ENCODE measurements at places on chromosomes 2 and 18.

DNA sequence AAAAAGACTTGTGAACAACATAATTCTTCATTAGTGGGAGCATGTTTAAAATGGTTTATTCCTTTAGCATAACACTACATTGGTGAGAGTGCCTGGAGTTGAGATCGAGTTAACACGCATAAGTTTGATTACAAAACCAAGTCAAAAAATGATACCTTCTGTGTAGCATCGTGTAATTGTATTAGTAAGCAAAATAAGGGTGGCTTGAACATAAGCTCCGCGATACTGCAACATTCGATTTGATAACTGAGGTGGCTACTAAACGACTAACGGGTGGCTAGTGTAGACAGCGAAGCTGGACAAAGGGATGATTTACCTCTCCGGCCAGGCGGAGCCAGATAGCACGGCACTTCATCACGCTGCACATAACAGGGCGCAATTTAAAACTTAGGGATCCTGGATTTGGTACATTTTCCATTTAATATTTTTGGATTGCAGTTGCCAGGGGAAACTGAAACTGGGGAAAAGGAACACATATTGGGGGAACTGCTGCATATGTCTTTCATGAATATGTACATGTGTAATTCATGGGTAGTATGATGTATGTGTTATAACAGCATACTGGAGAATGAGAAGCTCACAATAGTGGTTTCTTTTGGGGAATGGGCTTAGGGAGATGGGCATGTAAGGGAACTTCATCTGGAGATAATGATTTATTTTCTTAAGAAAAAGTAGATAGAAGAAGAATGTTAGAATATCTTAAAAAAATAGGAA lies 36.4 kb upstream of the TOGARAM2 start:
- DNase-seq, result no peak

DNA sequence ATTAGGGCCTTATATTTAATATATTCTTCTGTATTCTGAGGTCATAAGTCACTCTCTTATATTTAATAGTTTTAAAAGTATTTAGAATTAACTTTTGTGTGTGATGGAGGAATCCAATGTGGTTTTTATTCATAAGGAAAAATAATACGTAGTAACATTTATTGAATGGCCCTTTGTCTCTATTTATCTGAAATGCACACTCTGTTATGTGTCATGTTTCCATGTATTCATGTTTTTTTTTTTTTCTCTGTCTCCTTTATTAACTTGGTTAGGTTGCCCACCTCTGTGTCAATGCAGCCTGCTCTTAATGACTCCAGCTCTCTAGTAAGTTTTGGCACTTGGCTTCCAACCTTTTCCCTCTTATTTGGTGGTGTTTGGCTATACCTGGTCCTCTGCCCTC lies 33.8 kb downstream of the RNF144A start:
- DNase-seq, result no peak

- DNase-seq, result no peak
These were observed 963.7 kb upstream of the CDH2 start for GRCh38 chr18:29140590-29140989.

DNA sequence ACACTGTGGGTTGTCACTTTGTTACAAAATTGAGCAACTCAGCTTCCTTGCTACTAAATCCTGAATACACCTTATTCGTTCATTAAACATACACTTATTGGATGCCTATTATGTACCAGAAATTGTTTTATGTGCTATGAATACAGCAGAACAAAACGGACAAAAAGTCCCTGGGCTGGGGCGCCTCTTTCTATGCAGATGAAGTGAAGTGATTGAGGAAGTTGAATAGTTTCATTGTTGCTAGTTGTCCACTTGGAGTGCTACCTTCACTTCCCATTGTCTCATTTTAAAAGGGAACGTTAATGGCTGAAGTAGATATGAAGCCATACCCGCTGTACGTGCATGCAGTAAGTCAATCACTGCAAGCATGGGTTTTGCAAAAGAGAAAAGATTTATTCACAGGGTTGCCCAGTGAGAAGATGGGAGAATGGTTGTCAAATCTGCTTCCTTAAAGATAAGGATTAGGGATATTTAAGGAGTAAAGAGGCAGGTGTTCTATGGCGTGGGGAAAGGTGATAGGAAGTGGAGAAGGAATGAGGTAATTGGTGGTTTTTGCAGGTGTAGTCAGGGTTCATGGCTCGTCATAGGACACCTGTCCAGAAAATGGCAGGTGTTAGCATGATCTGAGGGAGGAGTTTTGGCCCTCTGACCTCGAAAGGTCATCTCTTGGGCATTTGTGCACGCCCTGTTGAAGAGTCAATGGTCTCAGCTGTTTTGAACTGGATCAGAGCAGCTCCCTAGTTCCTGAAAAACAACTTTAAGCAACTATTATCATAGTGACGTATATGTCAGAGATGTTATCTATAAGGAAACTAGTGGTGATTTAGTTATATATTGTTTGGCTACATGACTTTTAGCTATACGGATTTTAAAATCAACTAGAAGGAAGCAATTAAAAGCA lies 23.5 kb downstream of the TRPM8 start:
- DNase-seq, result no peak

DNA sequence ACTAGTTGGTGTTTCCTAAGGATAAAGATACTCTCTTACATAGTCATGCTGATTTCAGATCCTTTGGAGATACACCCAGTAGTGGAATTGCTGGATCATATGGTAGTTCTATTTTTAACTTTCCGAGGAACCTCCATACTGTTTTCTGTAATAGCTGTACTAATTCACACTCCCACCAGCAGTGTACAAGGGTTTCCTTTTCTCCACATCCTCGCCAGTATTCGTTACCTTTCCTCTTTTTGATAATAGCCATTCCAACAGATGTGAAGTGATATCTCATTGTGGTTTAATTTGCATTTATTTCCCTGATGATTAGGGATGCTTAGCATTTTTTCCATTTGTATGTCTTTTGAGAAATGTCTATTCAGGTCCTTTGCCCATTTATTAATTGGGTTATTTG lies 34.0 kb downstream of the ACTR2 start:
- no peak for DNase-seq

GRCh38 chr18:47032945-47033344 lies 2.5 kb downstream of the ELOA2 start:
- no peak for DNase-seq

DNA sequence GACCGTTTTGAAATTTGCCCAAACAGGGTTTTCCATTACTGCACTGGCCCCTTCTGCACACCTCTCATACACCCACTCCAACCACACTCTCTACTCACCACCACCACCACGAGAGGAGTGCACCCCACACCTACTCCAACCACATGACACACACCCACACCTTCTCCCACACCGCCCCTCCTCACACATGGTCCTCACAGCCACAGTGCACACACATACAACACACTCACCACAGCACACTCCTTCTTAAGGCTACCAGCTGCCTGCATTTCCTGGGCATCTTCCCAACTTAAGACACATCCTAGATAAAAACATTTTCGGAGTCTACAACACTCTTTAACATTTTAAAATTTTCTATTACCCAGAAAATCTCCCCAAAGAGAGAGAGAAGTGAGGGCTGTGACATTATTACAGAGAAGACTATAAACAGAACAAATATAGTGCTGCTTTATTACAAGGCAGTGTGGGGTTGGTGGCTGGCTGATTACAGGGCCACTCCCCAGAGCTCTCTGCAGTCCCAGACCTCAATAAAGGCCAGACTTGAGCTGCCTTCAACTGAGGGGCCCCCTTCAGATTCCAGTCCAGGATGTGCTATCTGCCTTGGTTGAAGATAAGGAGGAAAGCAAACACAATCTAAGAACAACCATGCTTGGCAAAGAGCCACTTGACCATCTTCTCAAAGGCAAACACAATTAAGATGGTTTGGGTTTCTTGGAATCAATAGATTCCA lies 36.1 kb downstream of the NHEJ1 start:
- no peak for DNase-seq

- DNase-seq, result no peak
These were observed 138.4 kb upstream of the RIOK3 start for GRCh38 chr18:23314672-23315071.

DNA sequence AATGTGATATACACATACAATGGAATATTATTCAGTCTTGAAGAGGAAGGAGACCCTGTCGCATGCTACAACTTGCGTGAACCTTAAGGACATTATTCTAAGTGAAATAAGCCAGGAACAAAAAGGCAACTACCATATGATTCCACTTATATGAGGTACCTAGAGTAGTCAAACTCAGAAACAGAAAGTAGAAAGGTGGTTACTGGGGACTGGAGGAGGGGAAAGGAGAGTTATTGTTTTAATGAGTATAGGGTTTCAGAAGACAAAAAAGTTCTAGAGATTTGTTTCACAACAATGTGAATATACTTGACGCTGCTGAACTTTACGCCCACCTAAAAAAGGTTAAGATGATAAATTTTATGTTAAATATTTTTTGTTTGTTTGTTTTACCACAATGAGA lies 47.0 kb downstream of the CXCR4 start:
- no peak for DNase-seq

- DNase-seq, result no peak
These were observed 111.8 kb downstream of the FSHR start for GRCh38 chr2:49042488-49042887.

- no peak for DNase-seq
These were observed 149.8 kb downstream of the ACTR3 start for GRCh38 chr2:114039677-114040076.

Data from esophagus squamous epithelium (tissue), 5 donors.